ENCODE measurements at places on chromosomes 7 and 10. TPM values are rescaled to one million over a fixed set of nuclear protein-coding genes. Genes with fewer than 3 reads are reported as not detected.

The ZNF273 gene
- 11.8 TPM for total RNA-seq

The CFAP58 gene
- 0.24 TPM for total RNA-seq

The ANKRD30A gene
- not detected for total RNA-seq

The ACTL6B gene
- not detected for total RNA-seq

The SCIN gene
- total RNA-seq = 0.39 TPM

The CYP26A1 gene
- total RNA-seq = not detected

The FAM25G gene
- not detected for total RNA-seq

The ZNF804B gene
- not detected for total RNA-seq

DNA sequence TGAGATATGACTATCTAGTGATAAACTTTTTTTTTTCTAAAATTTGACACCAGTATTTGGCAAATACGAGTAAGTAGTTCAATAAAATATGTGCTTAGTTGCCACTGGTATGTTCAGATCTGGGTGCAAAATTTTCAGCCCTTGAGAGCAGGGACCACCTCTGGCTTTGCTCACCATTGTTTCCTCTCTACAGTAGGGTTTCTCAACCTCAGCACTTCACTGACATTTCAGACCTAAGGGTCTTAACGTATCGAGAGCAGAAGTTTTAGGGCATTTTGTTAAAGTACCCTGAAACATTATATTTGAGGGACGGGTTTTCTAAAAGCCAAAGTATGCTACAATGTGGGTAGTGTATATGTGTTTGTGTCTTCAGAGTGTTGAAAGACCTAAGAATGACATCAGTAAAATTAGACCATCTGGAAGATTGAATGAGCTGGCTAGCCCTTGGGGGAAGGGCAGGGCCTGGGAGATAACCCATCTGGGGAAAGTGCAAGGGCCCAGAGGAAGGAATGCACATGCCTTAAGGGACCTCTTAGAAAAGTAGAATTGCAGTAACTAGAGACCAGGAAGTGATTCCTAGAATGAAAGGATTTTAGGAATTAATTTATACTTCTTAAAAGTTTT, 11.8 kb downstream of the BZW2 start:
- DNase-seq = no peak

DNA sequence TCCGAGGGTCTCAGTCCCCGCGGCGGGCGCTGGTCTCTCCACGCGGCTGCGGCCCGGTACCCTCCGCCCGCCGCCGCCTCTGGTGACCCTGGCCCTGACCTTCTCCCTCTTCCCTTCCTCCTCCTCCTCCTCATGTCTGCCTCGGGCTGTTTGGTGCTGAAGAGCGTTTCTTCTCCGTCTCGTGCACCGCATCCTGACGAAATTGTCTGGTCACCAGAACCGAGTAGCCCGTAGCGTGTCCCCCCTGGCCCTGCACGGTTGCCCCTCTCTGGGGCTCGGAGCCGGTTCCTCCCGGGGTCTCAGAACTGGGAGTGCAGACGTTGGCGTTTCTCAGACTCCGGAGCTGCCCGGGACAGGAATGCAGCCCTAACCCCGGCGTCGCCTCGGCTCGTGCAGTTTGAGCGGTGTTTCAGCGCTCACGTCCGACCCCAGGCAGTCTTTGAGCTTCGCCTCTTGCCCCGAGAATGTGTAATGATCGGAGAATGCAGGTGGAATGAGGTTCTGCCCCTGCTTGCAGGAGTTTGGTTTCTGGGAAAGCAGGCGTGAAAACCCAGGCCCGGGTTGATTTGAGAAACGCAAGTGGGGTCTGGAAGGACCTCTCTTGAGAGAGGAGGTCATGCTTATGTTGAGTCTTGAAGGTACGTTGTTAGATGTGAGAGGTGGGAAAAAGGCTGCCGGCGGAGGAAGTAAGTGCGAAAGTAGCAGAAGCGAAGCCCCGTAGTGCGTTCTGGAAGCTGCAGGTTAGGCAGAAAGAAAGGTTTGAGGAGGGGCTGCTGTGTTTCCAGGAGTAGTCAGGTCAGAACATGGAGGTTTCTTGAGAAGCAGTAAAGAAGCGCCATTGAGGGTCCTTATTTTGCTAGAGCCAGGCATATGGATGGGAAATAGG, 743 bp downstream of the RBM17 start:
- DNase-seq = peak; percentile 48

- DNase-seq = no peak
These were observed 232.1 kb upstream of the PCLO start for GRCh38 chr7:83394776-83395175.

DNA sequence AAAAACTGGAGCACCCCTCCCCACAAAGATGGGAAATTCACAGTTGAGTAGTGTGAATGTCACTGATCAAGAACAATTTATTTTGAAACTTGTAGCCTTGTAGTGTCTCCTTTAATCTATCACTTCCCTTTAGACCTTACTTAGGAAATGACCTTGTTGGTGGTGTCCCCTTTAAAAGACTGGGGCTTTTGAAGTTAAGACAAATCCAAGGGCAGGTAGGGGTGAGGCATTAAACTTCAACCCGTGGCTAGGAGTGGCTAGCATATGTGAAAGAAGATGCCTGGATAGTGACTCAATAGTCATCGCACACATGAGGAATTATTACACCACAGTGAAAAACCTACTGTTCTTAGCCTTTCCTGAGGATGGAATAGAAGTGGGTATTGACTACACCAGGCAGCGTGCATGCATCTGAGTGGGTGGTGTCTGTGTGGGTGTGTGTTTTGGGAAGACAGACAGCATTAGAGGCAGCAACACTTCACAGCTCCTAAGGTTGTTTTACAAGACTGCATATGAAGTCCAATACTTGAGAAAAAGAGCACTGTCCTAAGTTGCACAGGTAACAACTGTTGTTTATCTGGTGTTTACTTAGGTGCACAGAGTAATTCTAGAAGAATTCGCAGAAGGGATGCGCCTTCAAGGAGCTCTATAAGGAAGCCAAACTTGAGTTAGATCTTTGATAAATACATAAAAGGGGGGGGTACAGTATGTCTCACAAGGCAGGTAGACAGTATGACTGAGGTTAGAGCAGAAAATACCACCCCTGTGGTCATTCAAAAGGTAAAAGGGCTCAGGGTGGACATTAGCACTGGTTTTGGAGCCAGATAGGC, 32.9 kb downstream of the ABLIM1 start:
- no peak for DNase-seq

DNA sequence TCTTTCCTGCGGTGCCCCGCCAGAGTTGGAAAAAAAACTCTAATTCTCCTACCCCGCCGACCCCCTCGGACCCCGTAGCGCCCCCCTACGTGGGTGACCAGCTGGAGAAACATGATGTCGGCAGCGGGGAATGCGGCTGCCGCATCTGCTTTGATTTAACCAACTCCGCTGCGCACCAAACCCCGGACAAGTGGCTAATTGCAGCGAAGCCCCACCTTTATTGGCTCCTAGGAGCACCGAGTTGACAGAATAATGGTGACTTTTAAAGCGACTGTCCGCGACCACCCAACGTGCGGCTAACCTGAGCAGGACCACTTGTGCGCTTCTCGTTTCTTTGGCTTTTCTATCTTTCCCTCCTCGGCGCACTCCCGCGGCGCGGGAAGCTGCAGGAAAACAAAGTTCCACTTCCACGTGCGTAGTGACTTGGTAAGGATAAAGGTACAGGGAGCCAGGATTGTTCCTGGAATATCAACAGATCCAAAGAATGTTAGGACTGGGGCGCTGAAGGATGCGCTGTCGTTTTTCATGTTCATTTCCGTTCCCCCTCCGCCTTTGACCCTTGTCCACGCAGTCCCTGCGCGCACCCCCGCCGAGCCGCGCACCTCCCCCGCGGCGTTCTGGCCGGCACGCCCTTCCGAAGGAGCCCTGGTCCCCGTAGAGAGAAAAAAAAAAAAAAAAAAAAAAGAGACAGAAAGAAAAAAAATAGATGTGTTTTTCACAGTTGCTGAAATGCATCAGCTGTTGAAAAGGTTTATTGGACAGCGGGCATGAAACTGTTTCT, 1.4 kb downstream of the WNT16 start:
- no peak for DNase-seq

- no peak for DNase-seq
These were observed 50.6 kb upstream of the JAZF1 start for GRCh38 chr7:28231176-28231575.

DNA sequence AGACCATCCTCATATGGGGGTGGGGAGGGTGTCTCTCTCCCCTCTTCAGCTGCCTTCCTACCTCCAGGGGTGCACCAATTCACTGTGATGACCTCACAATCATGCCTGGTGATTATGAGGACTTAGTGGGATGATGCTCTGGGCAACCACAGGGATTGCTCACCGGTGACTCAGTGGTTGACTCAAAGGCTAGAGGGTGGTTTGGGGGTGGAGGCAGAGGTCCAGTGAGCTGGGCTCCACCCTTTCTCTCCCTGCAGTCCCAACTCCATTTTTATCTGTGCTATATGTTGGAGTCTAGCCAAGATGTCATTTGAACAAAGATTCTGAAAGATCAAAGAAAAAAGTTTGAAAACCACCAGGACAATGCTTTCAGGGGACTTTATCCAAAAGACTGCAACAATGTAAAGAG, 286.9 kb downstream of the KCNMA1 start:
- DNase-seq = no peak

DNA sequence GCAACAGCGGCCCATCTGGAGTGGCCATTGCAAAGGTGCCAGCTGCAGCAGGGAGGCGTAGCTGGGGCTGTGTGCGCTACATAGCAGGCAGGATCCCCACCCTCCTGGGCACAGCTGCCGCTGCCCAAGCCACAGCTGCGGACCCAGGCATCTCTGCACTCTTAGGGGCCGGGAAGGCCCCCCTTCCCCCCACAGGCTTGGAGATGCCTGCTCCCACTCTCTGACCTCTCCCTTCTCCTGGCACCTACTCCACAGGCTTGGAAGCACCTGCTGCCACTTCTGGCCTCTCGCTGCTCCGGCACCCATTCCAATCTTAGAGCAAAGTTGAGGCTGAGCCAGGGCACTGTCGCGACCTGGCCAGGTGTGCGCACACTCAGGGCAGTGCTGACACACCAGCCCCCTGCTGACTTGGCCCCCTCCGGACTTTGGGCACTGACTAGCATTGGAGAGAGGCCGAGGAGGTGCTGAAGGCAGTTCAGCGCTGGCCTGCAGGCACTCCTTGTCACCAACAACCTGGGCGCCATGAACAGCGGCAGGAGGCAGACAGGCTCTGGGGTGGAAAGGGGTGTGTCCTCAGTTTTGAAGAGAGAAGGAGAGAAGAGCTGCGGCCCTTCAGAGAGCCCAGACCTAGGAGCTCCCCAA, 18.4 kb downstream of the RBM48 start:
- DNase-seq = no peak

- DNase-seq = no peak
These were observed 44.0 kb upstream of the SORBS1 start for GRCh38 chr10:95605163-95605562.

DNA sequence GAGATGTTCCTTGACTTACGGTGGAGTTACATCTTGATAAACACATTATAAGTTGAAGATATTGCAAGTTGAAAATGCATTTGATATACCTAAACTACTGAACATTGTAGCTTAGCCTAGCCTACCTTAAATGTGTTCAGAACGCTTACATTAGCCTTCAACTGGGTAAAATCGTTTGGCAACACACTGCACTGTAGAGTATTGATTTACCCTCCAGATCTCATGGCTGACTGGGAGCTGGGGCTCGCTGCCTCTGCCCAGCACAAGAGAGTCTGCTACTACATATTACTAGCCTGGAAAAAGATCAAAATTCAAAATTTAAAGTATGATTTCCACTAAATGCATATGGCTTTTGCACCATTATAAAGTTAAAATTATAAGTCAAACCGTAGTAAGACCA, 7.5 kb upstream of the AGR3 start:
- DNase-seq = no peak

GRCh38 chr10:68574051-68574450, 13.9 kb downstream of the TET1 start:
- no peak for DNase-seq

GRCh38 chr7:57204411-57204811, 72.2 kb upstream of the ZNF479 start:
- DNase-seq = no peak

GRCh38 chr7:75817116-75817515, 3.5 kb upstream of the CCL24 start:
- DNase-seq = no peak

DNA sequence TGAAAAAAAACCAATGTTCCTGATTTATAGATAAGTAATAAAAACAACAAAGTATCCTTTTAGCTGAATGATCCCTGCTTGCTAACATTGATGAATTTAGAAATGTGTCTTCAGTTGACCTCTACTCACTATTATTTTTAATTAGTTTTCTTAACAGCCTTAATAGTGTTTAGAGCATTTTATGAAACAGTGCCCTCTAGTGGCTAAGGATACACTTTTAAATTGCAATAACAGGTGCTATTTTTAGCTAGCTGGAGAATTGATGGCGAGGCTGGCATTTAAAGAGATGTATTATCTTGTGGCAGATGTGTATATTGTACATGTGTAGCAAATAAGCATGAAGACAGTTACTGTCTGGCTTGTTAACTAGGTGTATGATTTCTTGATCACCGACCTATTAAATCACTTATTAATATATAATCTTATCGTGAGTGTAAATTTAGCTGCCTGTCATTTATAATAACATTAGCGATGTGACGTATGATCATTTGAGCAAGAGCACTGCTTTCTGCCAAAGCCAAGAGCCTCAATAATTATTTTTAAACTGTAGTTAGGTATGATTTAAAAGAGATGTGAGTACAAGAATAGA, 451.9 kb downstream of the DPP6 start:
- DNase-seq = no peak

DNA sequence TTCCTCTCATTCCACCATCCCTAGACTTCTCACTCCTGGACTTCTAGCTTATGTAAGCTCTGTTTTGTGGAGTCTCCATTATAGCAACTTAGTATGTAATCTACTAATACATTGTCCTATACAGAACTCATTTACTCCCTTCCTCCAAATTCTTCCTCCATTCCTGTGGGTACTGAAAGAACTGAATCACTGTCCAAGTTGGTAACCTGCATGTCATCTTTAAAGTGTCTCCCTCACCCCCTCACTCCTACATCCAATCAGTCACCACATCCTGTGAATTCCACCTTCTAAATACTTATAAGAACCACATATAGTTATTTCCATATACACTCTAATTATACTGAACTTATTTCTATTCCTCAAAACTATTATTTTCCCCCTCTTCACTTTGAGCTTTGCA, 20.3 kb downstream of the AASS start:
- no peak for DNase-seq

DNA sequence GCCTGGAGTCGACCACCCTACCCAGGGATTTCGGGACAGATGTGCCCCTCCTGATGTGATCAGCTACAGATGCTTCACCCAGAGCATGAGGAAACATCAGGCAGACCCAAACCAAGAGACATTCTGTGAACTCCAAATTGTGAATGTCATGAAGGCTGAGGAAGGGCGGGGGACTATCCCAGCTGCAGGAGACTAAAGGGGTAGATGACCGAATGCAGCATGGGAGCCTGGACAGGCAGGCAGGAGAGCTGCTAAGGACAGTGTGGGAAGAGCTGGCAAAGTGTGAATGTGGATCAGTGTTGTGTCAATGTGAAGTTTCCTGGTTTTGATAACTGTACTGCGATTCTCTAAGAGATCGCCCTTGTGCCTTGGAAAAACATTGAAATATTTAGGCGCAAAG, 19.2 kb upstream of the DRGX start:
- no peak for DNase-seq
